ENCODE measurements at places on chromosomes 1 and 21. TPM values are rescaled to one million over a fixed set of nuclear protein-coding genes. Genes with fewer than 3 reads are reported as not detected.

Gene ASPM
- 23.5 TPM for total RNA-seq

Gene HCRTR1
- not detected for total RNA-seq

Gene SLC25A34
- 0.23 TPM for total RNA-seq

Gene NPL
- total RNA-seq, result 3.0 TPM

Gene RGS8
- not detected for total RNA-seq

DNA sequence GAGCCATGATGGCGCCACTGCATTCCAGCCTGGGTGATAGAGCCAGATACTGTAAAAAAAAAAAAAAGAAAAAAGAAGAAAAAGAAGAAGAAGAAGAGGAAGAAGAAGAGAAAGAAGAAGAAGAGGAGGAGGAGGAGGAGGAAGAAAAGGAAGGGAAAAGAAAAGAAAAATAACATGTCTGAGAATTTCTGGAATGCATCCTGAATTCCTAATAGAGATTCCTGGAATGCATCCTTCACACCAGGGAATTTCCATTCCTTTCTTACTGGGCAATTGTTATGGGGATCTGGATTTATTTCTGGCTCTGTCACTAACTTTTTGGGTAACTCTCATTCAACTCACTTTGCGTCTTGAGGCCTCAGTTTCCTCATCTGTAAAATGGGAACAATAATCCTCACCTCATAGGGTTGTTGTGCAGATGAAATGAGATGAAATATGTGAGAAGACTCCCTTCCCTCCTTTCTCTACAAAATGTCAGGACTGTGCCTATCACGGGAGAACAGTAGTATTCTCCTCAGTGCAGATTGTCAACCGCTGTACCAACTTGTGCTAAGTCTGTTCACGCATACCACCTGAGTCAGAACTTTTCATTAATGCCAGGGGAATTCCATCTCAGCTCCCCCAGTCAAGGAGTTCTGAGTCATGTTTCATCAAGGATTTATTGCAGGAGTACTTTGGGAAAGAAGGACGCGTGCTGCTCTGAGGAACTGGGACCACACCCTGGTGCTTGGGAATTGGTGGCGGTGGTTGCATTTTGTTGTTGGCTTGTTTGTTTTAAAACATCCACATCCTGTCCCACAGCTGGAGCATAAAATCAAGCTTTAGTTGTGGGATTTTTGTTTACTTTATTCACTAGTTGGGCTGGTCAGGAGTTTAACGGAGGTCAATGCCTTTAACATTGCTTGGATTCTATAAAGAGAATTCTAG lies 42.4 kb upstream of the ROR1 start:
- DNase-seq, result peak; percentile 46

DNA sequence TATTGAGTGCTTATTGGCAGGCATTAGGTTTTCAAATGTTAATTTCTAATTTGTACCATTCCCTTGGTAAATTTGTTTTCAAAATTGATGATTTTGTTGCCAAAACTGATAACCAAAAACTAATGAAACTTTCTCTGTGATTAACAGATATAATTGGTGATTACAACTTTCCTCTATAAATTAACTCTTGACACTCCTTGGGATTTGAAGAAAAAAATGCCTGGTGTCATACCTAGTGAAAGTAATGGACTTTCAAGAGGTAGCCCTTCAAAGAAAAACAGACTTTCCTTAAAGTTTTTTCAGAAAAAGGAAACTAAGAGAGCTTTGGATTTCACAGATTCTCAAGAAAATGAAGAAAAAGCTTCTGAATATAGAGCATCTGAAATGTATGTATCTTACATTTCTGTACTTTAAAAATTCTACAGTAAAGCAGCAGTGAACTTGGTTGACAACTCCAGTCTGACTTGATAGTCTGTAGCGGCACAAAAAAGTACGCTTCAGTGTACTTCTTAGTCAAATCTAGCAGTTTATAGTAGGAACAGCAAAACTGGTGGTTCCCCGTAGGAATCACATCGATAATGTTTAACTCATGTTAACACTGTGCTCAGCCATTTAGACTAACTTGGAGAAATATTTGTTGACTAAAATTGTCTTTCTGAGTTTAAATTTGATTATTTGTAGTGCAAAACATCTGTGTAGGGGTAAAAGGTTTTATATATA lies 3.0 kb downstream of the USP1 start:
- DNase-seq, result no peak

DNA sequence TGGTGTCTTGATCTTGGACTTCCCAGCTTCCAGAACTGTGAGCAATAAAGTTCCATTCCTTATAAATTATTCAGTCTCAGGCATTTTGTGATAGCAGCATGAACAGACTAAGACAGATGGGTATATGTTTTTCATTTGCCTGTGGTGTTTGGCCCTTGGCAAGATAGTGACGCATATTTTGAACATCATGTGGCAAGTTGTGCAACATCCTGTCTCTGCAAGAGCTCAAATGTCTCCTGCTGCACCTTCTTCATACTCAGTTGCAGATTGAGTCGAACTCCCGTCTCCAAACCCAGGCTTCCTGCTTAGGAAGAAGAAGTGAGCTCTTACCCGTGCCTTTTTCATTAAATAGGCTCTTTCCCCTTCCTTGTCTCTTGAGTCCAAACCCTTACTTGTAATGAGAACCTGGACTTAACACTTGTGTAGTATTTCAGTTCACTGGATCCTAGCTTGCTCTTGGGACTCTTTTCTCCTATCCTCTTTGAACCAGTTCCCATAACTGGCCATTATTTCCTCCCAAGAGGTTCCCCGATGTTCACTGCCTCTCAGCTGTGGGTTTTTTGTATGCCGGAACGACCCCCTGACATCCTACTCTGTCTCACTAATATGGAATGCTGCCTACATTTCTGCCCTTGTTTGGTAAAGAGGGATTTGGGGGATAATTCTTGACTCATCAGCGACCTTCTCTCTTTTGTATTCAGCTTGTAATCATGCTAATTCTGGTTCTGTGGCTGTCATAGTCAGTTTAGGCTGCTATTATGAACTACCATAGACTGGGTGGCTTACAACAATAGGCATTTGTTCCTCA lies 125.0 kb upstream of the KCNK2 start:
- DNase-seq, result no peak

- DNase-seq, result peak; percentile 82
Measured at GRCh38 chr1:29513357-29513756, 277.0 kb downstream of the PTPRU start.

DNA sequence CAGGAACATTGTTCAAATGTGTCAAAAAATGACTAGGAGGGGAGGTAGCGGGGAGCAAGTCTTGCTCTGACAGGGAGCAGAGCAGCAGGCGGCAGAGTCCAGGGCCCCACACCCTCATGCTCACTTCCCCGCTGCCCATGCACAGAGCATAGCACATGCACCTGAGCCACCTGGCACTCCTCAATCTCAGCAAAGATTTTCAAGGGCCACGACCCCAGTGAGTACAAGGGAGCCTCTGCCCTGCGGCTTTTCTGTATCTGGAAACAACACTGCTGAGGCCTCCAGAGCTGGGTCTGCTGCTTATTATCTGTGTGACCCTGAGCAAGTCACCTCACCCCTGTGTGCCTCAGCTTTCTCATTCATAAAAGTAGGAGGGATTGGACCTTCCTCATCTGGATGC lies 1.1 kb upstream of the GJB3 start:
- no peak for DNase-seq

DNA sequence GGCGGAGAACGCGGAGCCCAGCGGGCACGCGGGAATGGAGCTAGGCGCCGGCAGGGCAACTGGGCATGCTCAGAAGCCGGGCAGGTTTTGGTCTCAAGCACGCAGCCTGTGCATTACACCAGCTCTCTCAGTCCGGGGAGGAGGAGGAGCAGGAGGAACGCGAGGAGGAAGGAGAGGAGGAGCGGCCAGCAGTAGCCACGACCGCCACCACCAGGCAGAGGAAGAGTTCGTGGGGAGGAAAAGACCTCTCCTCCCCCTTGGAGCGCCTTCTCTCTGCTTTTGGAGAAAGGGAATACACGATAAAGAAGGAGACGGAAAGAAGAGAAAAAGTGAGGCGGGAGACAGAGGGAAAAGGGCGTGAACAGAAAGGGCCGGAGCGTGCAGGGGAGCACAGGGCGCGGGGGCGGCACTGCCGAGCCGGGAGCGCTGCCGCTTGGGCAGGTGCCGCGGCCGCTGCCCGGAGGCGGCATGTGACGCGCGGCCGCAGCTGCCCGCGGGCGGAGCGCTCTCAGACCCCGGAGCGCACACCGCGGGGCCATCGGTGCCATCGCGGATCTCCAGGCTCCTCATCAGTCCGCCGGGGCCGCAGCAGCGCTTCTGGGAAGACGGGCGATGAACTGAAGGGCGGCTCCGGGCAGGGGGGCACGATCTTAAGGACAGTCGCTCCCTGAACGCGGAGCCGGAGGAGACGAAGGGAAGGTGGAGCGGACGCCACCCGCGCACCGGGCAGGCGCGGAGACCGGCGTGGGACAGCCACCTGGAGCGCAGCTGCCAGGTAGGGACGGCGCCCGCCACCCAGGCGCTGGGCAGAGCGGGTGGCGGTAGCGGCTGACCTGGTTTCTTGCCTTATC lies at the start of gene CHRM3:
Gene CHRM3 (plus strand): TSS at position 116 of the 851 bp plus-strand sequence. CDS start 520,884 bp downstream, outside the sequence.
- peak; percentile 82 for DNase-seq

DNA sequence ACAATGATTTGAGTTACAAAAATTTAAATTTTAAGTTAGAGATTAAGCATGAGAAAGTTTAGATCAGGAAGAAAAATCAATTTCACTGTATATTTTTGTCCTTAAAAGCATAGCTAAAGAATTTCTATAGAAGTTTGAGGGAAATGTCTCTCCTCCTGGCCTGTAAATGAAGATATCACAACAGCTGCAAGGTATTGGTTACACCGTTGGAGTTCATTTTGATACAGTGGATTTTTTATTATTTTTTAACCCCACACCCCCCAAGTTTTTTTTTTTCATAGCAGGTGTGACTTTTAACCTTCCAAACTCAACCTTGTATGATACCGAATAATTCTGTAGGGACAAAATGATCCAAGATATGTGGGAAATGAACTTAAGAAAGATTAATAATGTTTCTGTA lies 156.3 kb downstream of the DISP1 start:
- no peak for DNase-seq

GRCh38 chr1:58862728-58863385 lies 79.0 kb upstream of the JUN start:
- no peak for DNase-seq

DNA sequence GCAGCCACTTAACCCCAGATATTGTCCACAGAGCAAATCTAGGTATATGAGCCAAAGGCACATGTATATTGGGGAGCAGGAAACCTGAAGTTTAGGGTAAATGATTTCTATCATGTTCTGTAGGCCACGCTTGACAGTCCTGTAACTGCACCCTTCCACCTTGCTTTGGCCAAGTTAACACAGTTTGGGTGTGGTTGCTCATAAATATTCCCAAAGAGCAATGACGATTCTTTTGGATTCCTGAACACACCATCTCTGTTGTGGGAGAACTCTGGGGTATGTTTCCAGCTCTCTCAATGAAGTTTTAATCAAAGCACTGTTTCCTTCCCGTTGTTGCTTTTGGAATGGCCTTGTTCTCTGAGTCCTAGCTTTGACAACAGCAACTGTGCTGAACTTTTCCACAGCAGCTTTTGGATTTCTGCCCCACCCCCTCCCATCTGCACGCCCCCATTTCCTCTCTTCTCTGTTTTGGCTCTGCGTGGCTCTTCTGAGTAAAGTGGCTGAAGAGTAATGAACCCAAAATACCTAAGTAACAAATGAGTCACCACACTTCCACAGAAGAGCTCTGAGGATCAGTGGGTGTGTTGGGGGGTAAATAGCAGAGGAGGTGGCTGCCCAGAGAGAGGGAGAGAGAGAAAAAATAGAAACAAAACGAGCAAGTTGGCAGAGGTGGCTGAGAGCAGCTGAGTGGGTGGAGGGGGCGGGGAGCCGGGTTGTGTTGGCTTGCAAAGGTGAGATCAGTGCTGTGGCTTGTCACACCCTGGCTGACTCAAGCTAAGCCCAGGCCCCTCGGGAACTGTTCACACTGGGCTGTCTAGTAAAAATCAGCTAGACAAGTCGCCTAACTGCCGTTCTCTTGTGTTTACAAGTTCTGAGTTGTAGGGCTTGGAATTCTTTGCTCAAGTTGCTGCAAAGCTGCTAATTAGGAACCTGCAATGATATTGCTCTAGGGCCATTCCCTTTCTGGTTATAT lies 26.9 kb upstream of the RAP1A start:
- peak; percentile 17 for DNase-seq

DNA sequence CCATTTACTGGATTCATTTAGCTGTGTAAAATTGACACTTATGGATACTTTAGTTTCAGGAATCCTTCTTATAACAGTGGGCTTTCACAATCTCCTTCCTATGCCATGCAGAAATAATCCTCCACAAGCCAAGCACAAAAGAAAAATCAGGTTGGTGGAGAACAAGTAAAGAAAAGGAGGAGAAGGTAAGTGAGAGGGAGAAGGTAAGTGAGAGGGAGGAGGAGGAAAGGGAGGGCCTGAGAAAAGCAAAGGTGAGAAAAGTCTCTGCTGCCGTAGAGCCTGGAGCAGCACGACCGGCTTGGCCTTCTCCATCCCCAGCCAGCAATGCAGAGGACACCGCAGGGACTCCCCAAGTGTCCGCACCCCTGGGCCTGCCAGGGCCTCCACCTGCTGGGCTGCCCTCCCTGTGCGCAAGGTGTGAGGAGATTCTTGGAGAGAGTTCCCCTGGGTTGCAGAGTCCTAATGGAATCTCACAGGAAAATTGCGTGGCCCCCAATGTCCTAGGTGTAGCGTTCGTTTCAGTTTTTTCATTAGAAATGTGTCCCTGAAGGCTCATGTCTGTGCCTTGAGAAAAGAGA lies 39.0 kb downstream of the PRMT2 start:
- DNase-seq, result no peak

DNA sequence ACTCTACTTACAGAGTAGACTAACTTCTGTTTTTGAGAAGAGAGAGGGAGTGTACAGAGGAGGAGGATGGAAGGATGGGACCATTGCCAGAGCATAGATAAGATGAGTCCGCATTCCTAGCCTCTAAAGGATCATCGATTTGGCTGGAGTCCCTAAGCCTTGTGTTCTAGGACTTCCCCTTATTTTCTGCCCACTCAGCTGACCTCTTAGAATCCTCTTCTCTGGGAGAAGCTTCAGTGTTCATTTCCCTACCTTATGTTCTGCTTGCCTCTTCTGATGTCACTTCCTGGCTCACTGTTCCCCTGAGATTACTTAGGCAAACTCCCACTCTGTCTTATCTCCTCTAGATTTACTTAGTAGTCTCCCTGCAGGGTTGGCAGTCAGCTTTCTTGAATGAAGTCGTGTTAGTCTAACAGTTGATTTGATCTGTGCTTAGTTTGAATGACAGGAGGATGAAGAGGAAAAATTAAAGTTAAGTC lies 156.7 kb downstream of the SYT2 start:
- DNase-seq, result no peak

DNA sequence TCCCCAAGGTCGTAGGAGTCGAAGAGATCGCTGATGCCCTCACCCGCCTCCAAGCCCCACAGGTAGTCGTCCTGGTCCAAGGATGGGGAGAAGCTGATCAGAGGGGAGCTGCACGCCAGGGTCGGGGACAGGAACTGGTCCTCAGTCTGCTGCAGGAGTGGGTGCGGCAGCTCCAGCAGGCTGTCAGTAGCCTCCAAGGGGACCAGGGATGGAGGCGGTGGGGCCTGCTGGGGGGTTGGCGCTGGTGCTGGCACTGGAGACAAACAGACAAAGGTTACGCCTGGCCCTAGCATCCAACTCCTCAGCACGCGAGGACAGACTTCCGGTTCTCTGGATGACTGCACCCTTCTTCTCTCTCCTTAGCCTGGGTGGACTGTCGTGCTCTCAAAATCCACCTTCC lies 21.1 kb downstream of the E2F2 start:
- DNase-seq, result no peak

- no peak for DNase-seq
Measured at GRCh38 chr1:214717351-214717750, 114.4 kb downstream of the CENPF start.

Measured in HT-29 (cell line).